ENCODE measurements at places on chromosomes 7 and 10. TPM values are rescaled to one million over a fixed set of nuclear protein-coding genes. Genes with fewer than 3 reads are reported as not detected.

Gene MMP21
- not detected for total RNA-seq

Gene ITGA8
- not detected for total RNA-seq

Gene SLC16A9
- total RNA-seq = 0.88 TPM

Gene ACTL6B
- not detected for total RNA-seq

Gene PLPP4
- total RNA-seq = 0.19 TPM

Gene AASS
- total RNA-seq = 23.6 TPM

Gene OR9A2
- total RNA-seq = not detected

Gene SLC35G1
- 3.9 TPM for total RNA-seq

Gene EGFR
- total RNA-seq = 22.5 TPM

Gene GRID1
- not detected for total RNA-seq

Gene TSC22D4
- total RNA-seq = 32.9 TPM

Gene HERPUD2
- 24.6 TPM for total RNA-seq

Gene CRTAC1
- total RNA-seq = not detected

Gene EPO
- 0.88 TPM for total RNA-seq

Gene ELMO1
- total RNA-seq = 0.13 TPM

Gene OR2A12
- total RNA-seq = not detected

Gene FAM25C
- total RNA-seq = not detected

Gene IDI2
- not detected for total RNA-seq

Gene AMZ1
- total RNA-seq = 0.11 TPM

Gene AKR1C4
- total RNA-seq = not detected

Gene PTER
- total RNA-seq = 3.1 TPM

Gene NPFFR1
- total RNA-seq = not detected

Gene KIAA1217
- total RNA-seq = 13.2 TPM

Gene CLRN3
- not detected for total RNA-seq

Gene NACAD
- total RNA-seq = 1.2 TPM

Gene PITX3
- total RNA-seq = 11.6 TPM

Gene LUC7L2
- total RNA-seq = 82.3 TPM

Gene CALHM1
- 0.31 TPM for total RNA-seq

Gene GNGT1
- total RNA-seq = not detected

Gene GLRX3
- 116 TPM for total RNA-seq

Gene FAM25A
- total RNA-seq = not detected

Gene AQP1
- 3.9 TPM for total RNA-seq

Gene CYP17A1
- not detected for total RNA-seq

All from myocyte (in vitro differentiated cells).